SK-N-SH (cell line): ENCODE measurements at places on chromosomes 6 and 20.

DNA sequence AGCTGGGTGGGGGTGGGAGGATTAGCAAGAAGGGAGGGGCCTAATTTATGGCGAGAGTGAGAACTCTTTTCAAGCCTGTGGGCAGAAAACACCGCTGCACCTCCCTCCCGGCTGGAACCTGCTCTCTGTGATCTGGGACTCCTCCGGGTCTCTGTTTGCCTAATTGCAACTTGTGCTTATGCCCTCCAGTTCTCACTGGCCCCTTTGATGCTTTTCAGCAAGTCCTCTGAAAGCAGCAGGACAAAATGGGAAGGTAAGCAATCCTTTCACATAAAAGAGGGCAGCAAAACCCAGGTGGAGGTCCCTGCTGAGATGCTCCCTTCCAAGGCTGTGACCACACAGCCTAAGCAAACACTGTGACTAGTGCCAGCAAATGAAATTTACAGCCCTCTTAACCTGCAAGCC is 523.0 kb upstream of the FLRT3 start:
- no peak for DNase-seq

DNA sequence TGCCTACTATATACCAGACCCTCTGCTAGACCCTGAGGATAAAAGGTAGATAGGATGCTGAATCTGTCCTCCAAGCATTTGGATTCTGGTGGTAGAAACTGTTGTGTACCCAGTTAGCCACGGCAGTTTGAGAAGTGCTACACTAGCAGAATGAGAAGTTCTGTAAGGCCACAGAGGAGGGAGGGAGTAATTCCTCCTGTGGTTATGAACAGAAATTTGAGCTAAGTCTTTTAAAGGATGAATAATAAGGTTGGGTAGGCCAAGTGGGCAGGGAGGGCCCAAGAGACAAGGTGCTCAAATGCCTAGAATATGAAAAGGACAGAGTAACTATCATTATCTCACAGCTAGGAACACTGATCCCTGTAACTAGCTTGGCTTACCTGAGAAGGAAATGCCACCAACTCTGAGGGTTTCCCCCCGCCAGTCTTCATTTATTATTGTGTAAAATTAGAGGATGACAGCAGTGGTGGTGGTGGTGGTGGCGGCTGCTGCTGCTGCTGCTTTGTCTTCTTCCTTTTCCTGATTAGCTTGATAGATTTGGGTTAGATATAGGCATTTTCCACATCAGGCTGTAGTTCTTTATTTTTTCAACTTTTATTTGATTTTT is 243.3 kb downstream of the PRL start:
- DNase-seq: no peak

- DNase-seq: no peak
Observed at GRCh38 chr20:25496968-25497401, 88.3 kb downstream of the NINL start.

DNA sequence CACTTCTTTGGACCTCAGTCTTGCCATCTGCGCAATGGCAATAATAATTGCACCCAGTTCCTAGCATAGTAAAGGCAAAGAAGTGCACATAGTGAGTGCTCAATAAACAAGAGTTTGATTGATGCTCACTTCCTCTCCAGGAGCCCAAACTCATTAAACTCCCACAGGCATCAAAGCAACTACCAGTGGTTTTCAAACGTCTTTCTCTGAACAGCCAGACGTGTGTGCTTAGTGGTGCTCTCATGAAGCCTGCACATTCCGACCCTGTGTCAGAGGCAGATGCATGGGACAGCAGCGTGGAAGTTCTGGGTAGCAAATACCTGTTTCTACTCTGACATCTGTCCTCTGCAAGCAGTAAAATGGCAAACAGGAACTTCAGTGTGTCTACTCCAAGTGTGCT is 146.3 kb upstream of the MAFB start:
- DNase-seq: no peak

- DNase-seq: no peak
Observed at GRCh38 chr6:130473886-130474285, 108.1 kb downstream of the TMEM200A start.

GRCh38 chr20:37219751-37220668 is 40.7 kb upstream of the MROH8 start:
- peak; percentile 38 for DNase-seq

DNA sequence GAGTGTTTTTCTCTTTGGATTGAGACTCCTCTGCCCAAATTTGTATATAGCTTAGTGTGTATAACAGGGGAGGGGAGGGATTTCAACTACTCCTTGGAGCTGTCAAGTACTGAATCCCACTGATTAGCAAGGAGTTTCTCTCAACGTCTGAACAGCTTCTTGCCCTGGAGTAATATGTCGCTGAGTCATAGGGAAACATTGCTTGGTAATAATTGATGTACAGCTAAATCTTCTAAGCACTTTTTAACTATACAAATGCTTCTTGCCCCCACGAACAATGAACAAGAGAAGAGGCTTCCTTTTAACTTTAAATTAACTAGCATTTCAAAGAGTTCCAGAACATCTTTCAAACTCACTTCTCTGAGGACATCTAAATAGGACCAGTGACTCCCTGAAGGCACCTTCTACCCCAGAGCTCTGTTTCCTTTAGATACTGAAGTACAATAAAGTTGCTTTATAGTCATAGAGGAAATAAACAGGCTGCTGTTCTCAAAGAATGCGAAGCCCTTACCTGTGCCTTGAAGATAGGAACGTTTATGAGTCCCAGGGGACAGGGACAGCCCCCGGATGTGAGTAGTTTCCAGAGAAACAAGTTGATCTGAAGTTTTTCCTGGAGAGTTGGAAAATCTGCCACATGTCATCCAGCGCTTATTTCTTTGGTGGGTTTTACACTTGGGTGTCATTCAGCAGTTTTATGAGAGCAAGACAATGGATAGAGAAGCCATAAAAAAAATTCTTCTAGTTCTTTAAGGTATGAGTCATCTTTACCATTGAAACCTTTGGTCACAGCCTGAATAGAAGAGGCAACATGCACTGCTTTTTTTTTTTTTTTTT is 462.5 kb upstream of the BTBD3 start:
- no peak for DNase-seq

- no peak for DNase-seq
Observed at GRCh38 chr20:17936286-17936760, 32.3 kb downstream of the SNX5 start.

DNA sequence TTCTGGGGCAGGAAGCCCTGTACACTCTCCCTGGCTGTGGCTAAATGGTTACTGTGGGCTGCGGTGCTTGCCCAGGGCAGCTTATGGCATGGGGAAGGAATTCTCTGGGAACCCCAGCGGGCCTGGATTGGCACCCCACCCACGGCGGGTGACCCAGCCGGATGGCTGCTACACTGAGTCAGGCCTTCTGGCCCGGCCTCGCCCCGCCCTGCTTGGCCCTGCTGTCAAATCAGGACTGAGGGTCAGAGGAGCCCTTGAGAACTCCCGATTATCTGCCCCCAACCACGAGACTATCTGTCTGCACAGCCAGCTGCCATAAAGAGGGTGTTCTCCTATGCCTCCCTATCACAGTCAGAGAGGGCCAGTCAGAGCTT is 7.3 kb upstream of the ITPR3 start:
- DNase-seq: no peak

- no peak for DNase-seq
Observed at GRCh38 chr6:101083533-101084175, 202.5 kb upstream of the ASCC3 start.

DNA sequence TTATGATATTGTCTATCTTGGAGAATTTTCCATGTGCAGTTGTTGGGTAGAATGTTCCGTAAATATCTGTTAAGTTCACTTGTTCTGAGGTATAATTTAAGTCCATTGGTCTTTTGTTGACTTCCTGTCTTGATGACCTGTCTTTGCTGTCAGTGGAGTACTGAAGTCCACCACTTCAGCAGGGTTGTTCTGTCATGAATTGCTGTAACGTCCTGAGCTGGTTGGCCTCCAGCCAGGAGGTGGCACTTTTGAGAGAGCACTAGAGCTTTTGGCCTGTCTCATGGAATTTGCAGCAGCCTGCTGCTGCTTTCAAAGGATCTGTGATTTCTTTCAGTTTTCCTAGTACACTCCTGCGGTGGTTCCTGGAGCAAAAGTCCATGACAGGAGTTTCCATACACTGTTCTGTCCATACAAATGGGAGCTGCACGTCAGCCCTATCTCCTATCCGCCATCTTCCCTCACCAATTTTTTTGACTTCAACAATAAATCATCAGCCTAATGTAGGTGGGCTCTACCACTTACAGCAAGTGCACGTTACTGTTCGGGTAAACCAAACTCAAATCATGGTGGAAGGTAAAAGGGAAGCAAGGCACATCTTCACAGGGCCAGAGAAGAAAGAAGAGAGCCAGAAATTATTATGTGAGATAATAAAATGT is 46.9 kb upstream of the TRERF1 start:
- no peak for DNase-seq

GRCh38 chr6:79635232-79635543 is 4.1 kb downstream of the SH3BGRL2 start:
- DNase-seq: no peak

DNA sequence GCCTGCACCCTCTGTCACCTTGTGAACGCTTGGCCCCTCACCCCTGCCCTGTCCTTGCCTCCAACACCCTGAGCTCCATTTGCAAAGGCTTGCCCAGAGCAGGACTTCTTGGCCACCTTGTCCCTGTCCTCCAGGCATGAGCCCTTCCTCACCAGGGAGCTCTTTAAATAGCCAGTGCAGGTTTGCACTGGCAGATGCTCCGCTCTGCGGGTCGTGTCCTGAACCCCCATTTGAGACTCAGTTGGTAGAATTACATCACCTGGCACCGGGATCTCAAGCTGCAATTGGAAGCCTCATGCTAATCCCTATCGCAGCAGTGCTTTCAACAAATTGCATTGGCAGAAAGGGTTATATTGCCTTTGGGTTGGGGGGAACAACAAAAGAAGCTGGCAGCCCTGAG is 85.9 kb downstream of the TRMT6 start:
- no peak for DNase-seq

GRCh38 chr20:8129211-8129976 is 2.7 kb upstream of the PLCB1 start:
- no peak for DNase-seq

- peak; percentile 85 for DNase-seq
Observed at GRCh38 chr6:71886184-71887005, at the start of gene RIMS1. RIMS1 (plus strand) TSS chr6:71886550; CDS start chr6:71887024, 474 bp downstream.

- no peak for DNase-seq
Observed at GRCh38 chr6:107730106-107730505, 94.0 kb downstream of the SCML4 start.

- DNase-seq: peak; percentile 34
Observed at GRCh38 chr20:9617940-9618339, 103.5 kb downstream of the LAMP5 start.

- DNase-seq: no peak
Observed at GRCh38 chr6:167409079-167409478, 84.2 kb downstream of the TTLL2 start.

GRCh38 chr20:49642816-49643215 is 70.9 kb downstream of the B4GALT5 start:
- DNase-seq: no peak

DNA sequence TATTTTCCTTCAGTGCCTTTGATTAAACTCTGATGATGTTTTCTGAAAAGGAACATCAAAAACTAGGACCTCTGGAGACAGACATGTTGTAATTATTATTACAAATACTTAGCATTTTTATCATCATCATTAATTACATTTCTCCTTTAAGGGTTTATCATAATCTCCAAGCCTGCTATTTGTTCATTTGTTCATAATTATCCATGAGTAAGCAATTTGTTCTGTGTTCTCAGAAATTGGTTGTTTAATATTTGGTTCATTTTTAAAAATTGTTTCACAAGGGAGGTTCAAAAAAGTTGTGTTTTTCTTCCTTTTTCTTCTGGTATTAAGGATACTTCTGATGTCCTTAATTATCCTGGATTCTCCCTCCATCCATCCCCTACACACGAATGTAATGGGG is 850.2 kb upstream of the FLRT3 start:
- no peak for DNase-seq

GRCh38 chr6:40587240-40588069 is at the start of gene LRFN2:
LRFN2 (minus strand) TSS chr6:40587364.
- peak; percentile 92 for DNase-seq

GRCh38 chr20:23243791-23244155 is 106.8 kb upstream of the NXT1 start:
- no peak for DNase-seq

- DNase-seq: no peak
Observed at GRCh38 chr6:118720125-118720473, 68.7 kb upstream of the CEP85L start.

GRCh38 chr6:127897484-127897883 is 3.4 kb downstream of the THEMIS start:
- DNase-seq: no peak

GRCh38 chr6:160093061-160093460 is 28.6 kb upstream of the SLC22A1 start:
- DNase-seq: no peak

DNA sequence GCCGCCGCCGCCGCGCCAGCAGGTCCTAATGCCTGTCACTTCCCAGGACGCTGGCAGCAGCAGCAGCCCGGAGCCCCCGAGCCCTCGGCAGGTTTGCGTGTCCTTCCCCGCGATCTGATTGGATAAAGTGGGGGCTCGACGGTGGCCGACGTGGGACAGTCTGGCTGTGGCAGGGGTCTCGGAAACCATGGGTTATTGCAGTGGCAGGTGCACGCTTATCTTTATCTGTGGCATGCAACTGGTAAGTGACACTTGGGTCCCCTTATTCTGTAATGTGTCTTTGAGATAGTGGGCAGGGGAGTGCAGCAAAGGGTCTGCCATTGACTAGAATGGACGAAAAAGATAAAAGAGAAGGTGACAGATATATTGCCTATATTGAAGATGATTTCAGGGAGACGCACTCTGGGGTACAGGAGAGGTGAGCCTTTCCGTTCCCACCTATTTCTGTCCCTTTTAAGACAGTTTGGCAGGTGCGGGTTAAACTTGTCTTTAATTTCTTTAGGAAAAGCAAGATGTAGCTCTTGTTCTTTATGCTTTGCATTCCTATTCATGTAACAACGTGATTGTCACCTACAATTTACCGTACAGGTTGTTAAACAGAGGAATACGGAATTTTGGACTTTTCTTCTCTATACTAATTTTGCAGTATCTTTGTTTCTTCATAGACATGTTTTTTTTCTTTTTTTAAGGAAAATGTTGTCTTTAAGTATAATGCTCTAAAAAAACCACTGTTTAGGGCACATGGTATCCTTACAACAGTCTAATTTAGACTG is 535 bp downstream of the NKAIN2 start:
- DNase-seq: no peak

- DNase-seq: no peak
Observed at GRCh38 chr20:37878835-37879599, 23.9 kb upstream of the VSTM2L start.

- peak; percentile 91 for DNase-seq
Observed at GRCh38 chr20:32652739-32653526, 20.8 kb downstream of the C20orf203 start.

DNA sequence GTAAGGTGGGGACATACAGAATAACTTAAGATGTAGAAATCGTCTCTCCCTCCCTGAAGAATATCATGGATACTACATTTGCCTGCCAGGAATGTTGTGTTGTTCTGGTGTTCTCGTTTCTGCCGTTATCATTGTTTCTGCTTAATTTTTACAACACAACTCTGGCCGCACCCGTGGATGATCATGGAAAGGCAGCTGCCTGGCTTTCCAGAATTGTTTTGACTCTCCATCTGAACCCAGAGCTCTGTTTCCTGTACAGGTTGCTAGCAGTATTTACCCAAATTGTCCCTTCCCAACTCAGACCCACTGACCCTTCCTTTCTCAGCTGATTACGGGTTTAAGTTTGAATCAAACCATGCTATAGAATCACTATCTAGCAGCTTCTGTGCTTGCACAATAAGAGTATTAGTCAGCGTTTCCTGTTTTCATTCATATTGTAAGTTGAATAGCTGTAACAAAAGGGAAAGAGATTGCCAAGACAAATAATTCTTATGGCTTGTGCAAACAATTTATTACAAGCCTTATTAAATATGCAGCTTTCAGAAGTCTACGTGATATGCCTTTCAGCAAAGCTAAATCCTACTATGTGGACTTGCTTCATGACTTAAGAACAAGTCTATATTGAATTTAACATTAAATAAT is 139.0 kb downstream of the MTHFD1L start:
- no peak for DNase-seq
